ENCODE measurements at places on chromosomes 6 and 20.

DNA sequence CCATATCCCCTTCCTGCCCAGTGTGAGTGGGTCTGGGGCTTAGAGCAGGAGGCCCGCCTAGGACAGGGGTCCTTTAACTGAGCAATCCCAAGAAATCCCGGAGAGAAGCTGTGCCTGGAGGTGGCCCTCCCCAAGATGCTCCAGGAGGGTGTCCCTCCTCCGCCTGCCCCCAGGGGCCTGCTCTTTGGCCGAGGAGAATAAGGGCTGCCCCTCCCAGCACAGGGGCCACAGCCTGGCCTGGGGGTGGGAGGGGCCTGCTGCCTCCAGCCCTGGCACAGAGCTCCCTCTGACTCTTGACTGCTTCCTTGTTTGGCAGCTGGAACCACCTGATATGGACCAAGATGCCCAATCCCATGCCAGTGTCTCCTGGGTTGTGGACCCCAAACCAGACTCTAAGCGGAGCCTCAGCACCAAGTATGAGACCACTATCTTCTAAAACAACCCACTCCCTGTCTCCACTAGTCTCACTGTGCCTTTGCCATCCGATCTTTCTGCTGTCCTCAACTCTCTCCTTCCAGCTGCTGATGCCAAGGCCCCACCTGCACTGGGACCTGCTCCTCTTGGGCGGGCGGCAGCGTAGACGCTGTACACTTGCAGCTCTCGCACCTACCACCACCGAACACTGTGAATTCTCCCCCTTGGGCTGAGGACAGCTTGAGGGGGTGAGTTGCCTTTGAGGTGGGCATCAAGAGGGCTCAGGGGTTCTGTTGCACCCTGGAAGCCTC, 54.3 kb downstream of the TCP11 start:
- no peak for DNase-seq

DNA sequence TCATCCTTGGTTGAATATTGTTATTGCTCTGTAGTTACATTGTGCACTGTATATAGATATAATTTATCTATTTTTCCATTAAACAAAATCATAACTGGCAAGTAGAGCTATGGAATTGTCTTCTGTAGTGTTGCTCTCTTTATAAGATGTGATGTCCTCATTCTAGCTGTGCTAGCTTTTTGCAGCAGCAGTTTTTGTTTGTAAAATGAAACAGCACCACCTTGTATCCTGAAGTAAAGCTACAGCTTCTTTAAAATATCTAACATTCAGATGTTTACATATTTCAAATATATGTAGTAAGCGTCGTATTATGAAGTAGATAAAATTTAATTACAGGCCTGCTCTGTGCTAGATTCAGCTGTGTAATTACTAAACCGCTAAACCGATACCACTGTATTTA, 328.8 kb upstream of the MANEA start:
- no peak for DNase-seq

DNA sequence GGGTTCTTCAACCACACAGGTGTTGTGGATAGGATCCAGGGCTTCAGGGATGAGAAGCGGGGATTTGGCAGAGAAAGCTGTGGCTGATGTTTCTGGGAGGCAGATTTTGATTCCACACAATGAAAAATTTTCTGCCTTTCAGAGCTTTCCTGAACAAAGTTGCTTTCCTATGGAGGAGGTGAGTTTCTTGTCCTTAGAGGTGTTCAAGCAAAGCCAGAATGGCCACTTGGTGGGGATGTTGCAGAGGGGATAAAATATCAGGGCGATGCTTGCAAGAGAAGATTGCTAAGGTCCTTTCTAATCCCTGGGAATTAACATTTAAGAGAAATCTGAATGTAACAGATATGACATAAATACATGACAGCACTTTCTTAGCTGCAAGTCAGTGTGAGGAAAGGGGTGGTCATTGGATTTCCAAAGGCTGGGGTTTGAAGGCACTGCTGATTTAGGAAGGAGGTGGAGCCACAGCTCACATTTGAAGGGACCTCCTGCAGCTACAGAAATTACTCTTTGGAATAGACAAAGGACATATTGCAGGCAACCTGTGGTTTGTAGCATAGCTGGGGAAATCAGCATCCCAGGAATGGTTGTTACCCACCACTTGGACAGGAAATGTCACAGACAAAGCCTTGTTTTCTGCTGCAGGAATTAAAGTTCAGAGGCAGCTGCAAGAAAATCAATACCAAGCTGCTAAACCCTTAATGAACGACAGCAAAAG, 271.1 kb upstream of the CHD6 start:
- DNase-seq: no peak

GRCh38 chr20:37364013-37364926, 18.3 kb downstream of the SRC start:
- no peak for DNase-seq
